ENCODE measurements at places on chromosomes 1 and 21.

DNA sequence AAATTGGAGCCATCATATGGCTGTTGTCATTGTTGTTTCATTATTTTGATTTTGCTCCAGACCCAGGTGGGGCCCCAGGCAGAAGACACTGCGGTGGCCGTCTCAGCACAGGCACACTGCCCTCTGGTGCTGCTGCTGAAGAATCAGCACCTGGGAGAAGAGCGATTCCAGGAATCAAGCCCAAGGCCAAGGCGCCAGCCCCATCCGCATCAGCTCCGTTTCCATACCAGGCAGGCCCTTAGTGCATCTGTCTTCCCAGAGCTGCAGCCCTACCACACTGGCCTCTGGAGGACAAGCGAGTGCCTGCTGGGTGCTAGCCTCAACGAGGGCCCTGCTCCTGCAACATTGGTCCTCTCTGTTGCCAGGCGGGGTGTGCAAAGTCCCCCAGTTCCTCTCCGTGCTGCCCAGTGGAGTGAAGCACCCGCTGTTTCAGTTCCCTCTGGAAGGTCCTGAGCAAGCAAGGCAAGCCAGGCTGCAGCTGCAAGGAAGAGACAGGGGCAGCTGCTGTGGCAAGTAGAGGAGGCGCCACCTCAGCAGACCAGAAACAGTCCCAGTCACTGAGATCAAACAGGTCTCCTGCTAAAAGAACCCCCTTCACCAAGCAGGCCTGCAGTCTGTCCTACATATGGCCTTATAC lies 5.2 kb downstream of the GRIK3 start:
- no peak for DNase-seq

- DNase-seq: no peak
These were observed 50.9 kb downstream of the MACO1 start for GRCh38 chr1:25481625-25482024.

GRCh38 chr21:22395965-22396364 lies 1397.8 kb downstream of the NCAM2 start:
- DNase-seq: no peak

DNA sequence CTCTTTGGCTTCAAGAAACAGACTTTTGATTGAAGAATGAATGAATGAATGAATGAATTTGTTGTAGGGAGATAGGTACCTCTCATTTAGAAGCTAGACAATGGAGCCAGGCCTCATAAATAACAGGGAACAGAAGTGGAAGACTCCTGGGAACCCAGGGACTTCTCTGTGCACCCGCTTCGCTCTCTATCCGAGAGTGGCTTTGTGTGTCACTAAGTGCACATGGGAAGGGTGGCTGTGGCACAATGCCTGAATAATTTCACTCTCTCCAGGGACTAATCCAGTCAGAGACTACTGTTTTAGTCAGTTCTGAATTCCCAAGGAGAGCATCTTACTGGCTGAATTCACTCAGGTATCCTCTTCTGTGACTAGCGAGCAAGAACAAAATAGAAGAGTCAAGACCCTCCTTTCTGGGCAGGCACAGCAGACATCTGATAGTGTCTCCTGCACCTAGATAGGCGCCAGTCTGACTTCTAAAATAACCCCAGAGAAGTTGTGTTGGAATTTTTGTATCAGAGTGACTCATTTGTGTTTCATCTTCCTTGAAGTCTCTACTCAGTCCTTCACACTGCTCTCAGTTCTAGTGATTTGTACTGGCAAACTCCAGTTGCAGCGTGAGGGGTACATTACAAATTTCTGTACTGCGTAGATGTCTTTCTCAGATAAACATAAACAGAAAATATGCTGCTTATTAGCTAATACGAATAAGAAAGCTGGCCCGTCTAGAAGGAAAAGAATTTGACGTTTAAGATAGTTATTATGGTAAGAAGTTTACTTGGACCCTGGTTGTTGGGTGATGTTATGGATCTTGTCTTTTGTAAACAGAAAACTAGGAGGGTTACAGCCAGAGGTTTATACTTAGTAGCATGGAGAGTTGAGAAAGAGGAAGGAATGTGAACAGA lies 34.0 kb downstream of the BACH1 start:
- DNase-seq: no peak

- DNase-seq: no peak
These were observed 50.3 kb upstream of the COA6 start for GRCh38 chr1:234322979-234323378.

GRCh38 chr1:121558514-121558913 lies 373.7 kb downstream of the SRGAP2C start:
- no peak for DNase-seq

DNA sequence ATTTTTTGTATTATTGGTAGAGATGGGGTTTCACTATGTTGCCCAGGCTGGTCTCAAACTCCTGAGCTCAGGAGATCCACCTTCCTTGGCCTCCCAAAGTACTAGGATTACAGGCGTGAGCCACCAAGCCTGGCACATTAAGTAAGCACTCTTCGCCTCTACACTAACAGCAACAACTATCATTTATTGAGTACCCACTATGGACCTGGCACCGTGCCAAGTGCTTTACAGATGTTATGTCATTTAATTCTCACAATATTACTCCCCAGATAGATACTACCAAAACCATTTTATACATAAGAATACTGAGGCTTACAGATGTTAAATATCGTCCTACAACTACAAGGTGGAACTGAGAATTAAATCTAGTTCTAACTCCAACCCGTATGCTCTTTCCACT lies 50.1 kb downstream of the TUT4 start:
- no peak for DNase-seq

DNA sequence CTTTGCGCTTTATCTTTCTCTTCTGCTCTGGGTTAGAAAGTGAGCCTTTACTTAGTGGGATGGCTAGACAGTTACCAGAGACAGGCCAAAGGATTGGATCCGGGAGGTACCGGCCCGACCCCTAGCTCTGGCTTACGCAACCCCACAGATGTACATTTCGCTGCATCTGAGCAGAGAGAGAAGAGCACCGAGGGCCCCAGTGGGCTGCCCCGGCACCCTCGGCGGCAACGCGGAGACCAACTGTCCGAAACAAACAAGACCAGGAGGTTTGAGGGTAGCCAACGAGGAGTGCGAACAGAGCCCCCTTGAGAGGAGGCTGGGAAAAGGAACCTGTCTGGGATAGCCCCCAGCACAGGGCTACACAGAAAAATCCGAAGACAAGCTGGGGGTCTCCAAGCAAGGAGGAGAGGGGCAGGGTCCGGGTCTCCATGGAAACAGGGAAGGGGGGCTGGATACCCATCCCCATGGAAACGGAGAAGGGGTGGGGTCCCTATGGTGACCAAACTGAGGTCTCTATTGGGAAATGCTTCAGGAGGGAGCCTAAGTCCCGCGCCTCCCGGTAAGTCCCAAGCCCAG lies 373 bp downstream of the MTF1 start:
- DNase-seq: no peak

DNA sequence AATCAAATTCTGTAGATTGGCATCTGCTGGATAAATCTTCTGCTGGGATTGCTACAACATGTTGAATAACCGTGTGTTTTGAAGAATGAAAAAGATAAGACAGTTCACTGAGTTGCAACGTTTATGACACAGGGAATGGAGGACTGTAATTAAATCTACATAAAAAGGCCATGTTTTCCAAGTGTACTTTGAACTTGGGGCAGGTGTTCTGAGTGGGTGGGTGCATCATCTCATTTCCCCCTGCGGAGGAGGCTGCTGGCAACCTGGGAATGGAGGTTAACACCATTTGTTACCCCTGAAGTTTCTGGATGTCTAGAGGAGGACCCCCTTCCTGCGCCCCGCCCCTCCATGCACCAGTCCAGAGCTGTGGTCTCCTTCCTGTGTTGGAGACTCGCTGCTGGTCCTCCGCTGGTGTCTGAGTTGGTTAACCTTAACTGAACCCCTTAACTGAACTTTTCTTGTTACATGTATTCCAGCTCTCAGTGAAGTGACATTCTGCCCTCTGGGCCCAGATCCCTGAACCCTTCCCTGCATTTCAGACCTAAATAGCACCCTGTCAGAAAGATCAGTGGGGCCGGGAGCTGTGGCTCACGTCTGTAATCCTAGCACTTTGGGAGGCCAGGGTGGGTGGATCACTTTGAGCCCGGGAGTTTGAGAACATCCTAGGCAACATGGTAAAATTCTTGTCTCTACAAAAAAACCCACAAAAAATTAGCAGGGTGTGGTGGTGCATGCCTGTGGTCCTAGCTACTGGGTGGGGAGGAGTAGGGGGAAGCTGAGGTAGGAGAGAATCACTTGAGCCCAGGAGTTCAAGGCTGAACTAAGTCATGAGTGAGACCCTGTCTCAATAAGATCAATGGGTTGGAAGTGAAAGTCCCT lies 31.8 kb downstream of the UCK2 start:
- DNase-seq: no peak

- DNase-seq: no peak
These were observed 17.0 kb downstream of the TFF3 start for GRCh38 chr21:42298237-42298636.

GRCh38 chr1:191368891-191369654 lies 789.2 kb upstream of the RGS18 start:
- DNase-seq: no peak

GRCh38 chr1:207968521-207969009 lies 57.6 kb upstream of the CD34 start:
- DNase-seq: no peak

GRCh38 chr21:24272521-24272938 lies 1334.8 kb downstream of the MRPL39 start:
- no peak for DNase-seq

- no peak for DNase-seq
These were observed 349.3 kb downstream of the USH2A start for GRCh38 chr1:216073793-216074595.

DNA sequence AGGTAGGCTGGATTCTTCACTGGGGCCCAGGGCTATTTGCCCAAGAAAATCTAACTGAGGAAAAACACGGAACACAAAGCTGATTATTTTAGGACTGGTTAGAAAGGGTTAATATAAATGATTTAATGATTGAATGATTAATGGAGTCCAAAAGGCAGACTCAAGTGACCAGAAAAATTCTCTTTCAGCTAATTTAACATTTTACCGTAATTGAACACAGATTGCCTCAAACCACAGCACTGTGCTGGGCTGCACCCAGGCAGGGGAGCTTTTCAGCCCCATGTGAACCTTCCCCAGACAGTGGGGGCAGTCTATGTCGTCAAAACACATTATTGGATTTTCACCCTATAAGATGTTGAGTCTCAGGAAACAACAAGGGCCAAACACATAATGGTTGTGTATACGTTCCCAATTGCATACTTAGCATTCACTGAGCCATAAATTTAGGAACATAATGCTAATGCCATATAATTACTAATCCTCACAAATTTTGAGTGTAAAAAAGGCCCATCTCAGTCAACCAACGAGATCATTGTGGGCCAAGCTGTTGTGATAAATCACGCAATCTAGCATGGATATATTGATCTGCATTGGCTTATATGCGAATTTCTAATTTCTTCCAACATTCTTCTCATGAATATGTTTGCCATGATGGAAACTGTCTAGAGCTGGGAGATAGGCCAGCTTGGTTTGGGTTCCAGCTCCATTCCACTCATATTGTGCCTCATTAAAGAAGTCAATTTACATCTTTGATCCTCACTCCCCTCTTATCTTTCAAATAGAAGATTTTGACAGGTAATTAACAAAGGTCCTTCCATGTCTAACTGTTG lies 27.7 kb downstream of the DSCAM start:
- no peak for DNase-seq

- DNase-seq: no peak
These were observed 39.0 kb downstream of the LPAR3 start for GRCh38 chr1:84853741-84854721.

DNA sequence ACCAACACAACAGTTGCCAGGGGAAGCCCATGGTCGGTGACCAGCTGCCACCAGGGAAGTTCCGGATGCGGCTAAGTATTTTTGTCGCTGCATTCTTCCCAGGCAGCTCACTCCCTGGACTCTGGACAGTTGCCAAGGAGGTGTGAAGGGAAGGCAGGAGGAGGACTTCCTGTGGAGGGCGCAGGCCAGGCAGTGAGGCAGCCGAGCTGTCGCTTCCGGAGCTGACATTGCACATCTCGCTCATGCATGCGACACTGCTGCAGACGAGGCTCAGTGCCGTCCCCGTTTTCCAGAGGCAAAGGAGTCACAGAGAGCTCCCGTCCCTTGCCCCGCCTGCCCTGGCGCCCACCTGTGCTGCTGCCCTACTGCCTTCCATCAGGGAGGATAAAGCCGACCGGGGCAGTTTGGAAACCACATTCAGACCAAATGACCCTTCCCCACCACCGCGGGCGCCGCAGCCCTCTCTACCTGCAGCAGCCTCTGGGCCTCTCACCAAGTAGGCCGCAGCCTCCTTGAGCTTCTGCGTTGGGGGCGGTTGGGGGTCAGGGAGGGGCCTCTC lies 81.4 kb downstream of the NENF start:
- DNase-seq: no peak

GRCh38 chr1:113242481-113242880 lies 147.8 kb upstream of the MAGI3 start:
- no peak for DNase-seq

DNA sequence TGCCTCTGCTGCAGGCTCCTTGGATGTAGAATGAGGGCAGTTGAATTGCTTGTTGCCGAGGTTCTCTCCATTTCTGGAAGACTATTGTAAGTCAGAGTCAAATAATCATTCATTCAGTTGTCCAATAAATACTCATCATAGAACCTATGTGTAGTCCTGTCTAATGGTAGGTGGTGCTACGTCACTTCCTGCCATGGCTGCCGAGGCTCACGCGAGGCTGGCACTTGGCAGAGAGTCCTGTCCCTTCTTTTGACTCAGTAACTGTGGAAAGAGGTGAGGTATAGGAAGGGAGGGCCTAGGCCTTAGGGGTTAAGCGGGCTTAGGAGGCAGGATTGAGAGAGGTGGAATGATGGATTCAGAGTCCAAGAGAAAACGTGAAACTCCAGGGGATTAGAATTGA lies 9.7 kb downstream of the ADARB1 start:
- DNase-seq: no peak

DNA sequence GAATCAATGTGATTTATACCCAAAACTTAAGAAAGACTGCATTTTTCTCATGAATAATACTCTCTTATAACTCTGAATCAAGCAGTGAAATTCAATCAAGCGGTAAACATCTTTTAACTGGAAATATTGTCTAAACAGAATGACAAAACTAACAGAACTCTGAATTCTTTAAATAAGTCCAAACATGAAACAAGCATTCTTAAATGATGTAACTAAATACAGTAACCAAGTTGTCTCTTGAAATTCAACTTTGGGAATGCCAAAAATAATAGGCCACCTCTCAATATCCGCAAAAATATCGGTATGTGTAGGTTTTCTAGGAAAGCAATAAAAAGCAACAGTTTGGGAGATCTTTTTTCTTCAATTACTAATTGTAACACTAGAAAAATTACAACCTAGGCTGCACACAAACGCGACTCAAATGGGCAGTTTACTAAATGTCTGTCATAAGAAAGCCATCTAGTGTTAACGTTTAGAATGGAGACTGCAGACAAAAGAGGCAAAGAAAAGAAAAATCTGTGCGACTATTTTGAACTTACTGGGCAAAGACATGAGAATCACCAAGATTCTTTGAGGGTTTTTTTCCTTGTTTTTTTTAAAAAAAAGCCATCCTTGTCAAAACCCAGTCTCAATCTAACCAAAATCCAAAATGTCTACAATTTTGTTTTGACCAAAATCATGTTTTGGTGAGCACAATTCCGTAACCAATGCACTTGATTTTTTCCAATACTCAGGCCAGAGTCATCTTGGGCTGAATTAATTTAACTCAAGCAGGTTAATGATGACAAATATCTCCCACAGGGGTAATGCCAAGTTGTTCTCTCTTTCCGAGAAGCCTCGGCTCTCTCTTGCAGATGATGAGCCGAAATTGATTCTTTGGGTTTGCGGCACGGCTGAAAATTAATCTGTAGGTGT lies 1.3 kb downstream of the SIPA1L2 start:
- no peak for DNase-seq

Measured in left renal pelvis (tissue), 4 donors.